ENCODE measurements at places on chromosomes 2 and 18. TPM values are rescaled to one million over a fixed set of nuclear protein-coding genes. Genes with fewer than 3 reads are reported as not detected.

The TCF23 gene
- 0.04 TPM for polyA plus RNA-seq

The SPATA3 gene
- not detected for polyA plus RNA-seq

The CRACDL gene
- polyA plus RNA-seq = 7.4 TPM

The PHOSPHO2 gene
- 0.80 TPM for polyA plus RNA-seq
